ENCODE measurements at places on chromosomes 6 and 20.

- DNase-seq, result no peak
Observed at GRCh38 chr6:110180228-110181008, at the start of gene CDC40. Gene CDC40, plus strand, starts transcription at chr6:110180427. Its CDS starts 18 bp downstream, at chr6:110180445.

- no peak for DNase-seq
Observed at GRCh38 chr6:86913795-86914194, 23.5 kb upstream of the HTR1E start.

DNA sequence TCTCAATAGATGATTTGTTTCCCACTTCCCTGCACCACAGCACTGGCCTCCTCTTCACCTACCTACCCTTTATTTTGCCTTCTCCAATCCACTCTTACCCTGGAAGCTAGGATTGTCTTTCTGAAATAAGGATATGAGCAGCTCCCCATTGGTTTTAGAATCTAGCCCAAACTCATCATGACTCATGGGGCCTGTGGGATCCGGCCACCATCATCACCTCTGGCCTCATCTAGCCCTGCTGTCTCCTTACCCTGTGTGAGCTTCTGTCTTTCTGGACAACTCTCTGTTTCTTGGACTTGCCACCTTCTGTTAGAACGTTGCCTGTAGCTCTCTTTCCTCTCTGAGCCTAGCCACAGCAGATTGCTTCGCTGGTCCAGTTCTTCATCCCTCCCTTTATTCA, 277.1 kb downstream of the PAX1 start:
- DNase-seq, result no peak

DNA sequence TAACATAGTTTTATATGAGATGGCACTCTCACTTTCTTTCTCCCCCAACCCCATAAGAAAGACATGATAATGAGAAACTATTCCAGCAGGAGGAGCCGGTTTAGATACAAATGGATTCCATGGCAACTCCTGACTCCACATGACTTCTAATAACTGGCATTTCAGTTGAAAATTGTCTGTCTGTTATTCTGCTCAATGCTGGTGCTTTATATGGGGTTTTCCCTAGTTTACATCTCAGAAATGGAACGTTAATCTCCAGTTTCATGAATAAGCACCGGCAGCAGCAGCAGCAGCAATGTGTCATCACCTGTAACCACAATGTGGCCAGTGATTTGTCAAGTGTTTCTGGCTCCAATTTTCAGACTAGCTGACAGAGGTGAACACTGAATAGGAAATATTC, 8.0 kb upstream of the SIM1 start:
- DNase-seq, result peak; percentile 80

DNA sequence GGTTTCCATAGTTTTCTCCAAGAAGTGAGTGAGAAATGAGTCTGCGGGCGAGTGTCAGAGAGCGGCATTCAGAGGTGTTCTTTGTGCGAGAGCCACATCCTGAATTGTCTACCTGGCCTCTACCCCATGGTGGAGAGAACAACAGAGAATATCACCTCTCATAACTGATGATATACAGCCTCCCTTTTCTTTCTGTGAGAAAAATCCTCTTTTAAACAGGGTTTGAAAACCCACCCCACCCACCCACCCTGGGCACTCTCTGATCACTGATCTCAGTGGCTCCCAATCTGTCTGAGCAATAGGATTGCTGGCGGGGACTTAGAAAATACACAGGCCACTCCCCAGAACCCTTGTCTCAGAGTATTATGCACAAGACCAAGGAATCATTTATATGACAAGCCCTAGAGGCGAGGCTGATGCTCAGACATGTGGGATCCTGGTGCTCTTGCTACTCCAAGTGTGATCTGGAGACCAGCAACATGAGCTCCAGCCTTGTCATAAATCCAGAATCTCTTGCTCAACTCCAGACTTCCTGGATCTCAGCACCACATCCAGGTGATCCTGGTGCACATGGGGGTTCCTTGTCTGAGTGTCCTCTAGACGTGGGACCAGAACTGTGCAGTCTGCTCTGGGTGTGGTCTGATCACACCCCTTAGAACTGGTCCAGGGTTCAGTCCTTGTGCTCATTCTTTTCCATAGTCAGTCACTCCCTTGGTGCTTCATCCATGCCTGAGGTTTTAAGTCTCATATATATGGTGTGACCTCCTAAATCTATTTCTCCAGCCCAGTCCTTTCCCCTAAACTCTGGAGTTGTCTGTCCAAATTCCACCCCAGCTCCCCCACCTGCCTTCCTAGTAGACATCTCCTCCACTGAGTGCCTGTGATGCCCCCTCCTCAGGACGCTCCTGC, 5.3 kb downstream of the HLA-B start:
- no peak for DNase-seq

DNA sequence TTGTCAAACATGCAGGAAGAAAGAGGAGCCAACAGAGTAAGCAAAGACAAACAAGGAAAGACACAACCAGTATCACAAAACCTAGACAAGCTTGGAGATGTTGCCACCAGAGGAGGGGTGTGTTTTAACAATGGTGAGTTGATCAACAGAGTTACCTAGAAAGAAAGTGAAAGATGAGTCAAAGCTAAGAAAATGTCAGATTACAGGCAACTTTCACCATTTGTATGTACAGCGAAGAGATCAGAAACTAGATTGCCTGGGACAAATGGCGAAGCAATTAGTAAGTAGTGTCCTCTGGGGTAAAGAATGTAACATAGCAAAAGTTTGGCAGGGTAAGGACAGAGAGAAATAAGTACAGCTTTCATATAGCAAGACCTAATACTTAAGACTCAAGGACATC, 51.6 kb upstream of the POU3F2 start:
- no peak for DNase-seq

GRCh38 chr6:123764722-123765121, 38.9 kb upstream of the NKAIN2 start:
- no peak for DNase-seq

GRCh38 chr6:48628316-48628715, 517.3 kb upstream of the PTCHD4 start:
- DNase-seq, result peak; percentile 5

- peak; percentile 54 for DNase-seq
Observed at GRCh38 chr20:33947709-33948295, 45.9 kb upstream of the RALY start.

DNA sequence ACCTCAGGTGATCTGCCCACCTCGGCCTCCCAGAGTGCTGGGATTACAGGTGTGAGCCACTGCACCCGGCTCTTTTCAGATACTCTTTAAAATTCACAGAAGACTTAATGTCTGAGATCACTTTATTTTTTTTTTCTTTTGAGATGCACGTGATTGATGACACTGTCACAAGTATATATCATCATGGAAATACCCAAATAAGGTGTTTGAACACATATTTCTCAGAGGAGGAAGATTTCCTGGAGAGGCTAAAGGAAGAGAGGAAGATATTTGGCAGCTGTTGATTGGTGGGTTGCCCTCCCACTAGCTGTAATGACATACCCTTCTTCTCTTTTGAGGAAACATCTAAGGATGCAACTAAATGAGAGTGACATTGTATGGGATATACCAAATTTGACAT, 225.9 kb upstream of the CITED2 start:
- DNase-seq, result no peak

GRCh38 chr20:32518593-32519380, 66.3 kb downstream of the NOL4L start:
- DNase-seq, result no peak

DNA sequence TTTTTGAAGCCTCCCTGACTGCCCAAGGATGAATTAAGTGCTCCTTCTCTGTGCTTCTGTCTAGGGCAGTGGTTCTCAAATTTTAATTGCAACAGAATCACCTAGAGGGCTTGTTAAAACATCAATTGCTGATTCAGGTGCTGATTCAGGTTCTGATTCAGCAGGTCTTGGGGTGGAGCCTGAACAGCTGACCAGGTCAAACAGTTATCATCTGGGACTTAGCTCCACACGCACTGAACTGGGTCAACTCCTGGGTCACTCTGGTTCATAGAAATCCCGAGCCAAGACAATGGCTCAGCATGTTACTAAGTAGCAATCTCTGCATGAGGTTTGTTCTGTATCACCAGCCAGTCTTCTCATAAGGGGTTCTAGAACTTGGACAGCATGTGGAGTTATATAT, 192.3 kb downstream of the GJA1 start:
- DNase-seq, result no peak

- DNase-seq, result peak; percentile 21
Observed at GRCh38 chr6:87297119-87297518, 25.3 kb upstream of the SMIM8 start.

GRCh38 chr6:106618324-106618723, 11.0 kb downstream of the RTN4IP1 start:
- no peak for DNase-seq

- no peak for DNase-seq
Observed at GRCh38 chr6:166728884-166729530, 102.0 kb upstream of the RPS6KA2 start.

GRCh38 chr6:140320081-140321080, 945.9 kb upstream of the CITED2 start:
- DNase-seq, result no peak

- DNase-seq, result no peak
Observed at GRCh38 chr6:77815531-77815930, 162.7 kb downstream of the MEI4 start.

DNA sequence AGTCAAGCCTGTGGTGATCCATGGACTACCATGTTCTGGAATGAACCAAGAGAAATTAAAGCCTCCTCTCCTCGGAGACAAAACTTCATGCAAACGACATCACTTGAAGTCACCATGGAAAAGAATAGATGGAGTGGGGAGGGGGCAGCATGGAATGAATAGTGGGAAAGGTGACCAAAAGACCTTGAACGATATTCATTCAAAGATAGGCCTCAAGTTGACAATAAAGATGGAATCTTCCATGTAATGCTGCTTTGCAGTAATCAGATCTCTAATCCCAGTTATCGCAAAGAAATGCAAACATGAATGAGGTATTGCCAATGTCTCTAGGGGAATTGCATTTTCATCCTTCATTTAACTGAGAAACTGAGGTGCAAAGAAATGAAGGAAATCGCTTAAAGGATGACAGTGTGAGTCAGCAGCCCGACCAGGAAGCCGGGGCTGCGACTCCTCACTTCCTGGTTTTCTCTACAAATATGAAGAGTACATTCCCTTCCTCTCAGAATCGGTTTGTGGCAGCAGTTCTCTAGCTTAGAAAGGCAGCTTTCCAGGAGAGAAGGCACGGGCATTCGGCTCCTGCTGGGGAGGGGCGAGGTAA, 65.6 kb upstream of the RREB1 start:
- DNase-seq, result peak; percentile 17

DNA sequence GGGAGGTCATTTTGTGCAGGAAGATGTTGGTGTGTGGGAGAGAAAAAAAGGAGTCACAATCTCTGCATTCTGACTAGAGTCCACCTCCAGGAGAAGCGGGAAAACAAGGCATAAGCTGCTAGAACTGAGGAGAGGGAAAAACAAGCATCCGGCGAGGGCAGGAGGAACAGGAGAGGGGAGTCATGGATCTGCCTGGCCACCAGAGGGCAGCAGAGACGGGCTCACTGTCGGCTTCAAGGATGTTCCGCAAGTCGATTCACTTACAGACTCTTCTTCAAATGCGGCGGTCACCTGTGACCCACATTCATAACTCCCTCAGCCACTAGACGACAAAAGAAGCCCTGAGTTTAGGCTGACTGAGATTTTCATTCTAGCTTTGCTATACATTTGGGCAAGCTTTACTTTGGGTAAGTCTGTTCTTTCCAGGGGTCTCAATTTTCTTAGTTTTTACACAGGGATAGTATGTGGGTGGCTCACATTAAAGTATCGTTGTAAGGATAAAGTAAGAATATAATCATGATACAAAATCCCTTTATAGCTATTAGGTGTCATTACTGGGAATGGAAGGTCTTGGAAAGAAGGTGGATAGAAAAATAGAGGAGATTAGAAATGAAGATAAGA, 6.6 kb upstream of the BTNL2 start:
- DNase-seq, result peak; percentile 71

- no peak for DNase-seq
Observed at GRCh38 chr6:149433881-149434280, 33.8 kb downstream of the SUMO4 start.

DNA sequence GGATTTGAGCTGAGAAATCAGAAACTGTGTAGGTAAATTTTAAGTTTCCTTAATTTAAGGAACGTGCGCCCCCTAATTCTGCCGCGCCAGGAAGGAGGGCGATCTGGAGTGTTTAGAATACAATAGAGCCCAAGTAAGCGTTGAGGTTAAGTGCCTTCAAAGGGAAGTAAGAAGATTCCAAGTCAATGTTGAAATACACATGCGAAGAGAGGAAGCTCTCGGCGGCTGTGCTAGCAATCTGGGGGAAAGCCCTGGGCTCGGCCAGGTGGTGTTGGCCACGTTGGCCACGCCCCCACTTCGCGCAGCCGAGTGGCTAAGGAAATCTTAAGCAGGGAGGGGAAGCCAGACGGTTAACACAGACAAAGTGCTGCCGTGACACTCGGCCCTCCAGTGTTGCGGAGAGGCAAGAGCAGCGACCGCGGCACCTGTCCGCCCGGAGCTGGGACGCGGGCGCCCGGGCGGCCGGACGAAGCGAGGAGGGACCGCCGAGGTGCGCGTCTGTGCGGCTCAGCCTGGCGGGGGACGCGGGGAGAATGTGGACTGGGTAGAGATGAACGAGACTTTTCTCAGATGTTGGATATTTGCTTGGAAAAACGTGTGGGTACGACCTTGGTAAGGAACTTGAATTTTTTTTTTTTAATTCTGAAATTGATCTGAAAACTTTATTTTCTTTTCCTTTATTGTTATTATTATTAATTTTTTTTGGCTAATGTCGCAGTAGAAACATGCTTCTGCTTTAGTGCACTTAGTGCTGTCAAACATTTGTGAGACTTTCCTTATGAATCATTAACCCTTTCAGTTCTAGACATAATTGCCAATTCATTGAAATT, at the start of gene PRDM1:
Gene PRDM1, plus strand, starts transcription at position 353 of the 830 bp plus-strand sequence. Its CDS starts 218 bp downstream, at position 571.
- DNase-seq, result peak; percentile 87

GRCh38 chr6:26401389-26401986, 587 bp upstream of the BTN3A1 start:
- DNase-seq, result no peak

- DNase-seq, result peak; percentile 49
Observed at GRCh38 chr20:58078741-58079522, 149.5 kb downstream of the ANKRD60 start.

- DNase-seq, result peak; percentile 55
Observed at GRCh38 chr20:36408219-36408618, 102.1 kb downstream of the DLGAP4 start.

GRCh38 chr6:52610745-52611355, 34.0 kb upstream of the TRAM2 start:
- DNase-seq, result peak; percentile 76

Data from EL (cell line).